Osteocyte (in vitro differentiated cells): ENCODE measurements at places on chromosomes 4 and X. TPM values are rescaled to one million over a fixed set of nuclear protein-coding genes. Genes with fewer than 3 reads are reported as not detected.

GRCh38 chr4:153023139-153023538, 87.0 kb downstream of the FHDC1 start:
- no peak overlapping the region for H3K27ac ChIP-seq
- no peak for DNase-seq
- peaks cover 13% of the 10 kb centered on the region for H3K4me1 ChIP-seq

- no peaks in the 10 kb centered on the region for H3K4me1 ChIP-seq
- H3K27me3 ChIP-seq, result peaks cover 13% of the 10 kb centered on the region
- H3K4me3 ChIP-seq, result no peak overlapping the region
These were observed 94.6 kb downstream of the PPP2R2C start for GRCh38 chr4:6377626-6378492.

GRCh38 chr4:621296-622070, 3.9 kb upstream of the PDE6B start:
- H3K27ac ChIP-seq, result no peak overlapping the region
- no peaks in the 10 kb centered on the region for H3K27me3 ChIP-seq
- no peak overlapping the region for H3K4me3 ChIP-seq
- DNase-seq, result peak; percentile 51

GRCh38 chrX:150282953-150283352, 80.2 kb upstream of the MAMLD1 start:
- DNase-seq, result peak; percentile 63
- H3K27me3 ChIP-seq, result no peaks in the 10 kb centered on the region
- H3K36me3 ChIP-seq, result no peaks in the 10 kb centered on the region
- no peaks in the 10 kb centered on the region for H3K4me1 ChIP-seq
- no peak overlapping the region for H3K4me3 ChIP-seq
- H3K27ac ChIP-seq, result no peak overlapping the region

GRCh38 chr4:48254381-48255071, 15.1 kb downstream of the TEC start:
- no peak for DNase-seq
- no peaks in the 10 kb centered on the region for H3K36me3 ChIP-seq
- H3K4me3 ChIP-seq, result no peak overlapping the region
- no peaks in the 10 kb centered on the region for H3K4me1 ChIP-seq
- no peak overlapping the region for H3K27ac ChIP-seq

- H3K36me3 ChIP-seq, result peaks cover 16% of the 10 kb centered on the region
- no peak overlapping the region for H3K27ac ChIP-seq
These were observed 15.0 kb downstream of the ADD1 start for GRCh38 chr4:2858451-2859217.

- H3K4me1 ChIP-seq, result peaks cover 7% of the 10 kb centered on the region
- no peaks in the 10 kb centered on the region for H3K36me3 ChIP-seq
- DNase-seq, result no peak
- H3K27ac ChIP-seq, result no peak overlapping the region
These were observed 45.0 kb upstream of the RAB40AL start for GRCh38 chrX:102892103-102892502.

DNA sequence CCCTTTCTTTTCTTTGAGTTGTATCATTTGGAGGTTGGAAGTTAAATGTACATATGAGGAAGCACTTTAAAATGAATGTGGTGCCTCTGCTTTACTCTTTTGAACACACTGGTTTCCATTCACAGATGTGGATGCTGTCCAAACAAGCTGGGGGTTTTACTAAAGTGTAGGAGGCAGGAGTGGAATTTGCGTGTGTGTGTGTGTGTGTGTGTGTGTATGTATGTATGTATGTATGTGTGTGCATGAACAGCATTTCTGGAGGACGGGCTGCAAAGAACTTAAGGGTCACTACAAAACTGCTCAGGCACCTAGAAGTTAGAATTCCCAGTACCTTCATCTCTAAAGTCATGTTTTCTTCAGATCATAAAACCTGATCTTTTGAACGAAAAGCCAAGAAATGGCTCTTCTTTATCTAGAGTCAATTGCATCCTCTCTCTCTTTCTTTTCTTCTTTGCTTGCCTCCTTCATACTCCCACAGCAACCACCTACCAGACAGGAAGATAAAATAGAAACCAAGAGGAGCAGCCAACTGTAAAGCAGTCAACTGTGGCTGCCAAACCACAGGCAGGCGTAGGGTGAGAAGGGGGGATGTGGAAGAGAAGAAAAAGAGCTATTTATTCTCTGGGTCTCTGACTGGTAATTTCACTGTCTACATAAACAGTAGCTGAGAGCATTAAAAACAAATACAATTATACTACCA, 177.0 kb upstream of the RASGEF1B start:
- DNase-seq, result no peak
- H3K27ac ChIP-seq, result no peak overlapping the region
- H3K36me3 ChIP-seq, result no peaks in the 10 kb centered on the region

- no peaks in the 10 kb centered on the region for H3K4me1 ChIP-seq
- no peak overlapping the region for H3K4me3 ChIP-seq
- H3K27me3 ChIP-seq, result no peaks in the 10 kb centered on the region
These were observed 134.8 kb downstream of the HS3ST1 start for GRCh38 chr4:11293866-11294265.

Gene PGAM4
- not detected in 2 replicates for total RNA-seq

Gene ATP8A1
- 2.4 and 3.2 TPM in 2 replicates for total RNA-seq
